ENCODE measurements at places on chromosomes 6 and 20. TPM values are rescaled to one million over a fixed set of nuclear protein-coding genes. Genes with fewer than 3 reads are reported as not detected.

The ARG1 gene
- not detected for total RNA-seq

The MPC1 gene
- total RNA-seq, result 40.5 TPM

The EFCAB8 gene
- total RNA-seq, result under 0.01 TPM

GRCh38 chr6:35087361-35088280 is 53.5 kb downstream of the TCP11 start:
- no peak for DNase-seq

All from bronchial epithelial cell (primary cell).